ENCODE measurements at places on chromosomes 7 and 10.

DNA sequence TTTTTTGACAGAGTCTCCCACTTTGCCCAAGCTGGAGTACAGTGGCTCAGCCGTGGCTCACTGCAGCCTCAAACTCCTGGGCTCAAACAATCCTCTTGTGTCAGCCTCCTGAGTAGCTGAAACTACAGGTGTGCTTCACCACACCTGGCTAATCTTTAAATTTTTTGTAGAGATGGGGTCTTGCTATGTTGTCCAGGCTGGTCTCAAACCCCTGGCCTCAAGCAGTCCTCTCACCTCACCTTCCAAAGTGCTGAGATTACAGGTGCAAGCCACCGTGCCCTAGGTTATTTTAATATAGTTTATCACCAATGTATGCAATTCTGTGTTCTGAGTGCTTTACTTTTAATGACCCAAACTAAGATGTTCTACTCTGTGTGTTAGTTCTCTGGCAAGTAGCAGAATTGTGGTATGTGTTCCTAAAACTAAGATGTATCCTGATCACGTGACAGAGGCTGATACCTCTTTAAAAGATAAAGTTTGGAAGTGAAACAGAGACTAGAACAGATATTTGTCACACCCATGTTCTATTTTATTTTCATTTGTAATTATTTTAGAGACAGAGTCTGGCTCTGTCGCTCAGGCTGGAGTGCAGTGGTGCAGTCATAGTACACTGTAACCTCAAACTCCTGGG is 22.1 kb upstream of the PFKFB3 start:
- DNase-seq, result no peak

DNA sequence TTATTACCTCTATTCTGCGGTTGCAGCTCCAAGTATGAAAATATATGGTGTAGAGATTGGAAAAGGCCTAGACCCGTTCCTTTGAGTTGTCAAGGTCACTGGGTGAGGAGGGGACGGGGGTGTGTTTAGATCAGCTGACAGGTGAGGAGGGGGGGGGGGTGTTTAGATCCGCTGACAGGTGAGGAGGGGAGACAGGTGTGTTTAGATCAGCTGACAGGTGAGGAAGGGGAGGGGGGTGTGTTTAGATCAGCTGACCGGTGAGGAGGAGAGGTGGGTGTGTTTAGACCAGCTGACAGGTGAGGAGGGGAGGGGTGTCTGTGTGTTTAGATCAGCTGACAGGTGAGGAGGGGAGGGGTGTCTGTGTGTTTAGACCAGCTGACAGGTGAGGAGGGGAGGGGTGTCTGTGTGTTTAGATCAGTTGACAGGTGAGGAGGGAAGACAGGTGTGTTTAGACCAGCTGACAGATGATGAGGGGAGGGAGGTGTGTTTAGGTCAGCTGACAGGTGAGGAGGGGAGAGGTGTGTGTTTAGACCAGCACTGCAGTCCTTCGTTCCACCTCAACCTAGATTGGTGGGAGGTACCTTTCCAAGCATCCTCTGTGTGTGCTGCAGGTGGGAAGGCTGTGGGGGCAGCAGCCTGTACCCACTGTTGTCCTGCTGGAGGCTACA is 655.0 kb upstream of the ADARB2 start:
- no peak for DNase-seq

DNA sequence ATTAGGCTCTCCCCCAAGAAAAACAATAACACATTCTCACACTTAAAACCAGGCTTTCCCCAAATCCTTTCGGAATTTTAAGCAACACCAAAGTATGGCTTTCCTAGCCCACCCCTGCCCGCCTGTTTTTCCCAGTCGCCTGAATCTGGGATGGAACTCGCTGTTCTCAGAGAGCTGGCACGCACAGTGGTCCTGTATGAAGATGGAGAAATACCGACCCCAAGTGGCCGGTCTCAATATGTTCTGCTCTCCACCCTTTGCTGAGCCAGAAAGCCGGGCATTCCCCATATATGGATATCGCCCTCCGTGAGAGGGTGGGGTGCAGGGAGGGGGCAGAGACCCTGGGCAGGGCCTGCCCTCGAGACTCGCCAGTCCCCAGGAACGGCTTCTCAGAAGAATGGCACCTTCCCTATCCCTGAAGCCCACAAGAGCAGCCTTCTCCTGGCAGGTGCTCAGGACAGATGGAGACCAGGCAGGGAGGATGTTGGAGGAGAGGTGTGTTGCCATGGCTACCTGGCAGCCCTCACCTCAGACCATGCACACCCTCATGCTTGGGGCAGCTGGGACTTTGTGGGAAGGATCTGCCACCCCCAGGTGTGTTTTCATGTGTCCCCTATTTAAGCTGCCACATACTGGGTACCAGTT is 3.4 kb downstream of the TACR2 start:
- no peak for DNase-seq

GRCh38 chr7:938546-939185 is 15.8 kb downstream of the ADAP1 start:
- DNase-seq, result no peak

GRCh38 chr10:89240519-89240918 is 11.1 kb downstream of the LIPA start:
- DNase-seq, result no peak

GRCh38 chr10:86333826-86334487 is 32.6 kb downstream of the GRID1 start:
- no peak for DNase-seq

- no peak for DNase-seq
Measured at GRCh38 chr10:79053481-79054202, 15.1 kb upstream of the ZMIZ1 start.

Data from activated naive CD4-positive, alpha-beta T cell treated with Interleukin-2 at 50 U/mL for 16 hours (primary cell).